ENCODE measurements at places on chromosomes 4 and X. TPM values are rescaled to one million over a fixed set of nuclear protein-coding genes. Genes with fewer than 3 reads are reported as not detected.

FREM3 gene
- not detected for polyA plus RNA-seq

IL21 gene
- polyA plus RNA-seq = not detected

FAM193A gene
- 2.6 TPM for polyA plus RNA-seq

MSX1 gene
- not detected for polyA plus RNA-seq

IDS gene
- polyA plus RNA-seq = 79.5 TPM

EREG gene
- polyA plus RNA-seq = 0.32 TPM

LEF1 gene
- polyA plus RNA-seq = 10.0 TPM

CYP4V2 gene
- polyA plus RNA-seq = 15.4 TPM

CT45A5 gene
- not detected for polyA plus RNA-seq

EDA2R gene
- not detected for polyA plus RNA-seq

RBM47 gene
- 1.9 TPM for polyA plus RNA-seq

SHROOM2 gene
- polyA plus RNA-seq = not detected

RPS6KA6 gene
- 0.13 TPM for polyA plus RNA-seq

ANK2 gene
- polyA plus RNA-seq = not detected

CENPVL3 gene
- polyA plus RNA-seq = not detected

HELQ gene
- polyA plus RNA-seq = 40.0 TPM

TDO2 gene
- not detected for polyA plus RNA-seq

SPANXA1 gene
- not detected for polyA plus RNA-seq

P2RY8 gene
- 227 TPM for polyA plus RNA-seq

GASK1B gene
- polyA plus RNA-seq = 0.04 TPM

FRAS1 gene
- polyA plus RNA-seq = not detected

GYPE gene
- polyA plus RNA-seq = 11.2 TPM

NAA11 gene
- not detected for polyA plus RNA-seq

BTK gene
- polyA plus RNA-seq = 169 TPM

MSANTD1 gene
- not detected for polyA plus RNA-seq

POU3F4 gene
- polyA plus RNA-seq = not detected

PCDH11X gene
- not detected for polyA plus RNA-seq

NLRP2B gene
- polyA plus RNA-seq = not detected

GNRHR gene
- 0.12 TPM for polyA plus RNA-seq

CITED1 gene
- not detected for polyA plus RNA-seq

CTAG1A gene
- not detected for polyA plus RNA-seq

CFAP47 gene
- polyA plus RNA-seq = not detected

ZNF674 gene
- not detected for polyA plus RNA-seq

KCND1 gene
- 0.18 TPM for polyA plus RNA-seq

SFRP2 gene
- not detected for polyA plus RNA-seq

GAGE10 gene
- not detected for polyA plus RNA-seq
